Activated T-helper 2 cell treated with anti-CD3 and anti-CD28 coated beads, Interferon-gamma antibody, Interleukin-2, Interleukin-4, amounts not matched to agents 10 μg/mL and 5 μg/mL and 100 μg/mL, durations not matched to agents 14 hours and 24 hours and 36 hours (primary cell): ENCODE measurements at places on chromosomes 7 and 10.

DNA sequence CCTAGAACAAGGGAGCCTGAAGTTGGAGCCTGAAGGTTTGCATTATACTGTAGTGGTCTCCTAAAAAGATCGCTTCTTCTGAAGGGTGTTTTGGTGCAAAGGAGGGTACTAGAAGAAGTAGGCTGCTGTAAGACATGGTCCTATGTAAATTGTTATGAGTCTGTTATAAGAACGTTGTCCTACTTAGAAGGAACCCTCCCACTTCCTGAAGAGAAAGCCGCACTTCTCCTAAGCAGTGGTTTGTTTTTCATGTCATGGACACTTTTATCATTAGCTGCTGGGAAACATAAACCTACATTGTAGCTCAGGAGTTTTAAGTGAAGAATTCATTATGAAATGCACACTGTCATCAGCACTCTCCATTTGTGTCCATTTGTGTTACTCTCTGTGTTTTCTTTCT, 129.1 kb upstream of the ITGB1 start:
- no peak for DNase-seq

GRCh38 chr7:108461840-108462239, 5.6 kb upstream of the NRCAM start:
- no peak for DNase-seq

- DNase-seq = no peak
Measured at GRCh38 chr7:122902751-122903495, 16.7 kb upstream of the CADPS2 start.

- no peak for DNase-seq
Measured at GRCh38 chr10:106942035-106942662, 222.4 kb downstream of the SORCS1 start.

DNA sequence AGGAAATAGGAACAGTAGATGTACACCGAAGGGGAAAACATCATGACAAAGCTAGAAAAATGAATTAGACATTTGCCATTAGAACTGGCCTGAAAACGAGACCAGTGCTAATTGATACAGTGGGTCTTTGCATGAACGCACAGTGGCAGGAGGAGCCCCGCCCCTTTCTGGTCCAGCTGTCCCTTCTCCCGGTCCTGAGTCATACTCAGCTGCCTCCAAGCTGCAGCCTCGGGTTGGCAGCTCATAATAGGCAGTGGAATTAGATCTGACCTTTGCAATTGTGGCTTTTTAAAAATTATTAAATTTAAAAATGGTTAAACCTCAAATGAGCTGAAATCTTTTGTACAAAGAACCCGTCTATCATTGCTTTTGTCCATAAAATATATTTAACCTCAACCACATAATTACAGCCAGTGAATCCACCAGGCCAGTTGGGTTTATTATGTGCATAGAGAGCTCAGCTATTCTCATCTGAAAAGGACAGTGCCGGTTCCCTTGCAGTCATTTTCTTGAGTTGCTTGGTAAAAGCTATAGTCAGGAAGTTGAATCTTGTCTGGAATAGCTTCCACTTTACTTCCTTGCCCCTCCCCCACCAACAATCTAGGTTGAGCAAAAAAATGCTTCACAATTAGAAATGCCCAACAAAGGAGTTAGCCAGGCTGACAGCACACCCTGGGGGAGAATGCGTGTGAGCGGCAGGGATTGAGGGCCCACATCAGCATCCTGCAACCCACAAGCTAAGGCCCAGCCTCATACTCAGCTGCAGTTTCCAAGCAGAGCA, 147.1 kb downstream of the BUB3 start:
- DNase-seq = no peak

- DNase-seq = no peak
Measured at GRCh38 chr10:105974803-105975456, 1189.6 kb downstream of the SORCS1 start.

DNA sequence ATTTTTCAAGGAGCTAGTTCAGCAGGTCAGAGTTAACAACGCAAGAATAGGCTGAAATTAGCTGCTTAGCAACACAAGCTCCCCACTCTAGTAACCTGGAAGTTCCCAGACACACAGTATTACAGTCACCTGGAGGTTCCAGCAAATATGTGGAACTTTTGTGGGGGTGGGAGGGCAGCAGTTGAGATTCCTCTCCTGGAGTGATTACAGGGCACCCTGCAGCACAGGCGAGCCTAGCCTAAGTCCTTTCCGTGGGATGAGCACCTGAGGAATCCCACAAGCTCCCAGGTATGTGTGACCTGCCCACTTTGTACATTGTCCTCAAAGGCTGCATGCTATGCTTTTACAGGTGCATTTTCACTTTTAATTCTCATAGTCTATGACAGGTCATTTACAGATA, 13.6 kb downstream of the TPK1 start:
- no peak for DNase-seq

DNA sequence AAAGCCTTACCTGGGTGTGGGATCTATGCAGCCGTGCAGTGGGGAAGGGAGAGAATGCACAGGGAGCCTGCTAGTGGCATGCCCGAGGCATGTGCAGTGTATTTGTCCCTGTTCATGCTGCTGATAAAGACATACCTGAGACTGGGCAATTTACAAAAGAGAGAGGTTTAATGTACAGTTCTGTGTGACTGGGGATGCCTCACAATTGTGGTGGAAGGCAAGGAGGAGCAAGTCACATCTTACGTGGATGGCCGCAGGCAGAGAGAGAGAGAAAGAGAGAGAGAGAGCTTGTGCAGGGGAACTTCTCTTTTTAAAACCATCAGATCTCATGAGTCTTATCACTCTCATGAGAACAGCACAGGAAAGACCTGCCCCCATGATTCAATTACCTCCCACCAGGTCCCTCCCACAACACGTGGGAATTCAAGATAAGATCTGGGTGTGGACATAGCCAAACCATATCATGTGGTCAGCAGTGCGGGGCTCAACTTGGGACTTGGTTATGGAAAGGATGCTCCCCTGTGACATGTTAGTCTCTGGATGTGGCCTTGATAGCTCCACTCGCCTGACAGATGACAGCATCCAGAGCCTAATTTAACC, 128.9 kb downstream of the DOCK1 start:
- no peak for DNase-seq

- no peak for DNase-seq
Measured at GRCh38 chr7:30898411-30898810, 13.2 kb upstream of the AQP1 start.
